Activated CD8-positive, alpha-beta memory T cell treated with anti-CD3 and anti-CD28 coated beads for 48 hours (primary cell): ENCODE measurements at places on chromosomes 16 and 17.
A peak's percentile ranks its signal among the peaks of the same experiment; 100 is the strongest.

DNA sequence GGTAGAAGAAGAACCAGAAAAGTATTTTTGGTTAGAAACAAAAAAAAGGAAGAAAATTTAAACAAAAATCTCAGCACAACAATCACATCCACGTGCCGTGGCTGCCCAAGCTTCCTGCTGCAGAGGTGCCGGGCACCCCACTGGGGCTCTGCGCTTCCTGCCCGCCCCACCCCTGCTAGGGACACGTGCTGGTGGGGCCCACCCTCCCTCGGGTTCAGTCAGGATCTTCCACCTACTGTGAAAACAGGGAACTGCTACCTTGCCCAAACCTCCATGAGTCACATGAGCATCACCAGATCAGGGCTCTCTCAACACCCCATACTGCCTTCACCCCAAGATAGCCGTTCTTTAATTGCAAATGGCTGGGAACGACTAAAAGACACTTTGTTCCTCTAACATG is 24.4 kb upstream of the CYTH1 start:
- DNase-seq = no peak

DNA sequence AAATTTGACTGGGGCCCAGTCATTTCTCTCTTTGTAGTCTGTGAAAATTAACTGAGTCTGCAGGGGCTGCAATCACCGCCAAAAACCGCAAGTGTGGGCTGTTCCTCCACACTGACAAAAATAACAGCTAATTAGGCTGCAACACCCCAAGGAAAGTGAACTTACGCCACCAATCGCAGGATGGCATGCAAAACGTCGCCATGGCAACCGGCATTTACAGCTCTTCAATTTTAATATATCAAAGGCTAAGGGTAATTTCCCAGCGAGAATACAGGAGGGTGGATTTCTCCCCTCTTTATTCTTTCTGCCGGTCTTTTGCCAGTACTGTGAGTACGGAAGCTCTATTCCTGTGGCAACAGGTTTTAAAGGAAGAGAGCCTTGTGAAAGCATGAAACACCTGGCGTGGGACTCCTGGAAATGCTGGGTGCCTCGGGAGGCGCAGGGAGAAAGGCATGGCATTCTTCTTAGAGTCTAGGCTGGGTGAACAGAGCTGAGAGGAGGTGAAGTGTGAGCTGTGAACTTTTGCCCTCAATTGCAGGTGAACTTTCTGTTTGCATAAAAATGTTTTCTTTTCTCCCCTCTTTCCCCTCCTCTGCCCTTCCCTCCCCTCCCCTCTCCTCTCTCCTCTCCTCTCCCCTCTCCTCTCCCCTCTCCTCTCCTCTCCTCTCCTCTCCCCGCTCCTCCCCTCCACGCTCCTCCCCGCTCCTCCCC is 399.7 kb downstream of the XYLT1 start:
- DNase-seq = peak; percentile 20

GRCh38 chr16:27517664-27518063 is 32.0 kb downstream of the GTF3C1 start:
- no peak for DNase-seq

- no peak for DNase-seq
Observed at GRCh38 chr16:1754204-1754603, 17.1 kb downstream of the NME3 start.

DNA sequence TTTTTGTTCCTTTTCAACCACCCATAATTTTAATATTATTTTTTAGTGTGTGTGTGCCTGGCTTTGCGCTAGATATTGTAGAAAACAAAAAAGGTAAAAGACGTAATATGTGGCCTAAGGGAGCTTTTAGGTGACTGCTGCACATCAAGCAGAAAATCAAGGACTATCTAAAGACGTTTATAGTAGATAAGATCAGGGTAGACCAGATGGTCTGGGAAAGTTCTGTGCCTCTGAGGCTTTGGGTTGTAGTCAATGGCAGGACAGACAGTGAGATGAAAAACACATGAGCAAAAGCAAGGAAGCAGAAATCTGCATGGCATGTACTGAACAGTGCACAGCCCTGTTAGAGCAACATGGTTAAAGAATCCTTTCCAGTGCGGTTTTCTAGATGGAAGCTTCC is 26.8 kb upstream of the ARHGAP23 start:
- DNase-seq = no peak

GRCh38 chr16:9598731-9599083 is 507.3 kb downstream of the HAPSTR1 start:
- no peak for DNase-seq

DNA sequence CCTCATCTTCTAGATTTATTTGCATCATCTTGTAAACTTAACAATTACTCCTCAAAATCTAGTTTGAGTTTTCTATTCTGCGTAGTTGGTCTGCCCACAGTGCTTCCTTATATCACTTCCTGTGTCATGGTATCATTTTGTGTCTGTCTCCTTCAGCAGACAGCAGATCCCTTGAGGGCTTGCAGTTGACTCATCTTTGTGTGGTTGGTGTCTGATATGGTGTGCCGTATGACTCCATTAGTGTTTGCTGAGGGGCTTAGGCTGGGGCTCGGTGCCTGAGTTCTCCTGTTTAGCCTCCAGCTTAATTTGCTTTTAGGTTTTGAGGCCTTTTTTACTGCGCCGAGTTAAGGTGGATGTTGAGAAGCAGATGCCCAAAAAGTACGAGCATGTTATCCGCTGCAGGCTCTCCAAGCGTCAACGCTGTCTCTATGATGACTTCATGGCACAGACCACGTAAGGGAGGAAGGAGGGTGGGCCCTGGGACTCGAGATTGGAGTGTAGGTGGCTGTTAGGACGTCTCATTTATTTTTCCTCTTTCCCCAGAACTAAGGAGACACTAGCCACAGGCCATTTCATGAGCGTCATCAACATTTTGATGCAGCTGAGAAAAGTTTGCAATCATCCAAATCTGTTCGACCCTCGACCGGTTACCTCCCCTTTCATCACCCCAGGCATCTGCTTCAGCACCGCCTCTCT is 16.9 kb downstream of the SRCAP start:
- DNase-seq = peak; percentile 13

GRCh38 chr16:33877-34647 is 19.3 kb downstream of the POLR3K start:
- DNase-seq = no peak

DNA sequence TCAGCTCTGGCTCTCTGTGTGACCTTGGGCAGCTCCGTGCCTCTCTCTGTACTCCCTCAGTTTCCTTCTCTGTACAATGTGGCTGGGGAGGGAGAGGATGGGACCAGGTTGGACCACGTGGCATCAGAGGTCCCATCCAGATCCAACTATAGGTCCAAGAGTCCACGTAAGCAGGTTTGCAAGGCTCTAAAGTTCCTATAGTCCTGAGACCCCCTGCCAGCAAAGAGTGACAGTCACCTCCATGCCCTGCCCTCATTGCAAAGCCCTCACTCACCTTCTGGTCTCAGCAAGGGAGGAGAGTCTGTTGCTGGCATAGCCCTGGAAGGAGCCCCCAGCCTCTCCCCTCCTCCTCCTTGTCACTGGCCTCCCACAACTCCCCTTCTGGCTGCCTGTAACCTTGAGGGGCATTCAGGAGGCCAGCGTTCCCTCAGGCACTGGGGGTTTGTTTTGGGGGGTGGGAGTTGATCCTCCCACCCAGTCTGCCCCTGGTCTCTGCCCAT is 6.1 kb upstream of the DRC7 start:
- DNase-seq = no peak

DNA sequence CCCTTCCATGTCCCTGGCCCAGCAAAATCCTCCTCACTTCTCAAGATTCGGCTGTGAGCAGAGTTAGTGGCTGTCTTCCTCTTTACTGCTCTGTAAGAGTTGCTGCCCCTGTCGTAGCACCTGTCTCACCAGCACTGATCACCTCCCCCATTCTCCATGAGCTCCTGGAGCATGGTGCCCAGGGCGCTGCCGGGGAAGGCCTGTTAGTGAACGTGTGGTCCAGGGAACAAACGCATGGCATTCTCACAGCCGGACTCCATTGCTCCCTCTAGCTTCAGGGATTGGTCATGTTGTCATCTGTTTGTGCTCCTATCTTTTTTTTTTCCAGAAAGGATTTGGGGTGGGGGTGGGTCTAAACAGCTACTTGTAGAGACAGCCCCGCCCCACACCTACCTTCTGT is 141.2 kb downstream of the CMIP start:
- no peak for DNase-seq

DNA sequence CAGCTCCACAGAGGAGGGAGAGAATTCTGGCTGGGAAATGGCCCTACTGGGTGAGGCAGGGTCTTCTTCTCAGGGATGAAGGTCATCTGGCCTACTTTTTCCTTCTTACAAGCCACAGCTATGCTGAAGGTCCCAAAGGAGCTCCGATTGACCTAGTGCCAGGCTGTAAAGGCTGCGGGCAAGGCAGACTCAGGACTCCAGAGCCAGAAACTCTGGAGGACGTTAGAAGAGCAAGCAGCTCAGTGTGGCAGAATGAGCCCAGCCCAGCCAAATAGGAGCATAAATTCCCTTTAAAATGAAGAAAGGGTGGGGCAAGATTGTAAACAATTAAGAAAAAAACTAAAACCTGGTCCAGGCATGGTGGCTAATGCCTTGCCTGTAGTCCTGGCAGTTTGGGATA is 20.1 kb upstream of the CNOT1 start:
- no peak for DNase-seq

GRCh38 chr16:81588326-81589081 is 143.9 kb downstream of the CMIP start:
- DNase-seq = no peak

DNA sequence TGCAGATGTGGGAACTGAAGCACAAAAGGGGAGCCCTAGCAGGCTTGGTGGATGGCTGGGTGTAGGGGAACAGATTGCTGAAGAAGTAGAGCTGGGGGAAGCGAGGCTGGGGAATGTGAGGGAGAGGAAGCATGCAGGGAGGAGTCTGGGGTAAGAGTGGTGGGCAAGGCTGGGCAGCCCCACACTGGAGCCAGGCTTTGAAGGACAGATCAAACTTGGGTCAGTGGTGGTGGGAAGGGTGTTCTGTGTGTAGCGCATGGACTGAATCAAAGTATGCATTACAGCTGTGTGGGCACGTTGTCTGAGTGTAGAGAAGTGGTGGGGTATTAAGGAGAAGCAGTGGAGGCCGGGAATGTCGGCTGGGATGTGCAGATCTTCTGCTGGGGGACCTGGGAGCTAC is 116.0 kb downstream of the CYLD start:
- no peak for DNase-seq

GRCh38 chr16:64131423-64131822 is 990.4 kb downstream of the CDH11 start:
- no peak for DNase-seq

GRCh38 chr16:52069866-52070265 is 477.1 kb downstream of the TOX3 start:
- DNase-seq = no peak

DNA sequence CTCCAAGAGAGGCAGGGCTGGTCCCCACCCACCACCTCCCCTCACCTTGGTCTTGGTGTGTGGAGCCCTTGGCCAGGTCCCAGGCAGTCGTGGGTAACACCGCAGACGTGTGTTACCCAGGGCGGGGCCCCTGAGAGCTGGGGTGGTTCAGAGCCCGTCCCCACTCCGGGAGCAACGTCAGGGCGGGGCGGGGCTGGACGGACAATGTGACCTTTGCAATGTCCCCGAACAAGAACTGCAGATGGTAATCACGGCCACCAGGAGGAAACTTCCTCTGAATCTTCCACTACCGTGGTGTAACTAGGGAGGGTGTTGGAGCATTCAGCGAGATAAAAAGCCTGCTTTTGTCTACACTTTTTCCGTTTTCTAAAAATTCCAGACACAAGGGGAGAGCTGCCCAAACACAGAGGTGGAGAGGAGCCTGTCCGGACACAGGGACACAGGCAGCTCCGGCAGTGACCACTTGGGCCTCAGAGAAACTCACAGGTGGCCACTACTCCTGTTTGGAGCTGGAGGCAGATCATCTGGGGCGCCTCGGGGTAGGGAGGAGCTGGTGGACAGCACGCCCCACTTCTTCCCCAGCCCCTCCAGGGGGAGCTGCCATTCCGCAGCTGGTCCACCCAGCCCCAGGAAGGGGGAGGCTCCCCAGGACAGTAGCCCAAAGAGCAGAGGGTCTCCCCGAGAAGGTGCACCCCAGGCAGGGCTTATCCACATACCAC is 14.2 kb upstream of the SLC38A10 start:
- DNase-seq = no peak

- no peak for DNase-seq
Observed at GRCh38 chr17:33986566-33986965, 268.5 kb upstream of the CCL2 start.

GRCh38 chr16:67036323-67036741 is 7.4 kb downstream of the CBFB start:
- DNase-seq = no peak

GRCh38 chr16:83403761-83404160 is 404.0 kb upstream of the HSBP1 start:
- DNase-seq = no peak

GRCh38 chr17:44687756-44688155 is 1.8 kb downstream of the CCDC43 start:
- DNase-seq = no peak

DNA sequence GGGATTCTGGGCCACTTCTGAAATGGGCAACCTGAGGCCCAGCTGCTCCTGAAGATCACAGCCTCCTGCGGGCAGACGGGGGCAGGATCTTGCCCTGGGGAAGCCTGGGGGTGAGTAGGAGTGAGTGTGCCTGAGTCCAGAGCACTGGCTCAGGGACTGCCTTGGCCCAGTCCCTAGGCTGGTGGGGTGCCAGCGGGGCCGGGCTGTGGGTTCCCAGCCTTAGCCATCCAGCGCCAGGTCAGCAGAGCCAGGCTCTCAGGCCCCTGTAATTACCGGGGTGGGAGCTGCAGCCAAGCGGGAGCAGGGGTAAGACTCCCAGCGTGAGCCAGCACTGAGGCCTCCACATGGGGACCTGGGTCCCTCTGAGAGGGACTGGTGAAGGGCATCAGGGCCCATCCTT is 8.2 kb downstream of the SPNS2 start:
- DNase-seq = no peak

- DNase-seq = no peak
Observed at GRCh38 chr17:21823643-21824042, 131.3 kb downstream of the KCNJ18 start.

DNA sequence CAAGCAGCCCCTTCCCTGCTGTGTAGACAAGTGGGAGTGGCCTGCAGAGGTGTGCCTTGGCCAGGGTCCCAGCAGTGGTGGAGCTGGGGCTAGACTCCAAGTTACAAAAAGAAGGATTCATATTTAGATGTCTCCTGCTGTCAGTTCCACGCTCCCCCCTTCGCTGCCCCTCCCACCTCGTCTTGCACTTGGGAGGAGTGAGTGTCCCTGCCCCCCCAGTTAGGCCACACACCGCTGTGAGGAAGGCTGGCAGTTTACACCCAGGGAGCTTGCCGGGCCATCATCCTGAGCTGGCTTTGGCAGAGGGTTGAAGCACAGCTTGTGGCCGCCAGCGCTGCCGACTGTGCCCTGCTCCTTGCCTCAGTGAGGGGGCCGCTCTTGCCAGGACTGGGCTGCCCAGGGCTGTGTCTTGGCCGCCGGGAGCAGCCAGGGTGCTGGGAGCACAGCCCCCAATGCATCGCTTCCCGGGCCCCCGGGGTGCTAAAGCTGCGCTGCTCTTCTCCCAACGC is 44.3 kb downstream of the ELAC2 start:
- no peak for DNase-seq

DNA sequence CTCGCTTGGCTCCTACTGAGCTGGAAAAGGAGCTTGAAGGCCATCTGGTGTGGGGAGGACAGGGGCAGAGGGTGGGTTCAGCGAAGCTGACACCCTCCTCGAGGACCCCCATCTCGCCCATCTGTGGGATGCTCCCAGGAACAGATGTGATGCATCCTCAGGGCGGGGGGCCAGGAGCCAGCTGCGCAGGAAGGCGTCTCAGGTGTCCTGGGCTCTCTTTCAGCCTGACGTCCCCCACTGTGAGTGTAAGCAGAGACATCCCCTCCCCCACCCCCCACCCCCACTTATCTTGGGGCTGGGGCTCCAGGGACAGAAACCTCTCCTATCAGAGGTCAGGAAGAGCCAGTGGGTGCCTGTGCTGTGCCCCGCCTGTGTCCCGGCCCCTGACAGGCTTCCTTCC is 16.2 kb downstream of the KIF19 start:
- DNase-seq = no peak

GRCh38 chr16:85475233-85475632 is 137.9 kb upstream of the GSE1 start:
- no peak for DNase-seq
